ENCODE measurements at places on chromosomes 1 and 21. TPM values are rescaled to one million over a fixed set of nuclear protein-coding genes. Genes with fewer than 3 reads are reported as not detected.
A peak's percentile ranks its signal among the peaks of the same experiment; 100 is the strongest.

- DNase-seq, result no peak
Measured at GRCh38 chr1:77434967-77435366, 153.1 kb downstream of the AK5 start.

The IQGAP3 gene
- 6.4 TPM for polyA plus RNA-seq

GRCh38 chr1:77378723-77379535 lies 97.1 kb downstream of the AK5 start:
- DNase-seq, result no peak

- no peak for DNase-seq
Measured at GRCh38 chr21:20108016-20108415, 890.2 kb upstream of the NCAM2 start.

DNA sequence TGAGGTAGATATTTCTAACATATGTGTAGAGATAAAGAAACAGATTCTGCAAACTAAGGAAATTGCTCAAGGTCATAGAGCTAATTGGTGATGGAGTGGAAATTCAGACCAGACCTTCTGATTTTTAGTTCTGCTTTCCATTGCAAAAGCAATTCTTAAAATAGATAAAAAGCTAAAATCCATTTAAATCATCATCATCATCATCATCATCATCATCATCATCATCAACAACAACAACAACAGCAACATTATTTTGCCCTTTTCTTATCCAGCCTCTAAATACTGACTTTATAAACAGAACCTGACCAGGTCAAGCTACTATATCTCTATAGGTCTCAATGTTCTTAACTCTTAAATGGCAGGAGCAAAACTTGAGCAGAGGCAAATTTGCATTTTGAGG lies 14.0 kb upstream of the ROR1 start:
- no peak for DNase-seq

The PRR9 gene
- not detected for polyA plus RNA-seq

The MTARC2 gene
- 17.8 TPM for polyA plus RNA-seq

The S100A7A gene
- not detected for polyA plus RNA-seq

The SH2D1B gene
- 0.42 TPM for polyA plus RNA-seq

DNA sequence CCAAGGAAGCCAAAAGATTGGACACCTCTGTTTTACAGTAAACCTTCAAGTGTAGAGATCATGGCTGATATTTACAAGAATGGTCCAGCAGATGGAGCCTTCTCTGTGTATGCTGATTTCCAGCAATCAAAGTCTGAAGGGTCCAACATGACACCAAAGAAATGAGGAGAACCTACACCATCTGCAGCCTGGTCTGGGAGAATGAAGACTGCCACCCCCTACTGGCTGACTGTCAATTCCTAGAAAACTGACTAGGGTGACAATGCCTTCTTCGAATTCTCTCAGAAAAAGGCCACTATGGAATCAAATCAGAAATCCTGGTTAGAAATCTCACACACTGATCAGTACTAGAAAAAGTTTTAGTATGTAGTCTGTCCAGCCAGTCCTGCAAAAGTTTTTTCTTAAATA lies 83.3 kb downstream of the CDC42BPA start:
- DNase-seq, result peak; percentile 19

DNA sequence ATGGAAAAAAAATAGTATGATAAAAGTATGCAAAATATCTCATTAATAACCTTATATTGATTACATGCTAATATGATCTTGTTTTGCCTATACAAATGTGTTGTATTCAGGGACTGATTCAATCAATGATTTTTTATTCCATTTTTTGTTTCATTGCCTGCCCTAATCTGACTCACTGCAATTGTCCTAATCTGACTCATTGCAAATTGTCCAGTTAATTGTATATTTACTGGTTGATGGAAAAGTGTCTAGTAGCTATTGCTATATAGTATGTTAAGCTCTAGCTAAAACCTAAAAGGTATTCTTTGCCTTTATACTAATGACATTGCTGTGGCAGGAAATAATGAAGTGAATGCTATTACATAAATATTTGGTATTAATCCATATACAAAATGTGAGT lies 728.9 kb upstream of the ZP4 start:
- DNase-seq, result no peak

GRCh38 chr1:203085528-203086406 lies at the start of gene MYOG:
MYOG (minus strand) TSS chr1:203086012; CDS start chr1:203085961, 51 bp downstream.
- DNase-seq, result peak; percentile 72
